ENCODE measurements at places on chromosomes 4 and X.

DNA sequence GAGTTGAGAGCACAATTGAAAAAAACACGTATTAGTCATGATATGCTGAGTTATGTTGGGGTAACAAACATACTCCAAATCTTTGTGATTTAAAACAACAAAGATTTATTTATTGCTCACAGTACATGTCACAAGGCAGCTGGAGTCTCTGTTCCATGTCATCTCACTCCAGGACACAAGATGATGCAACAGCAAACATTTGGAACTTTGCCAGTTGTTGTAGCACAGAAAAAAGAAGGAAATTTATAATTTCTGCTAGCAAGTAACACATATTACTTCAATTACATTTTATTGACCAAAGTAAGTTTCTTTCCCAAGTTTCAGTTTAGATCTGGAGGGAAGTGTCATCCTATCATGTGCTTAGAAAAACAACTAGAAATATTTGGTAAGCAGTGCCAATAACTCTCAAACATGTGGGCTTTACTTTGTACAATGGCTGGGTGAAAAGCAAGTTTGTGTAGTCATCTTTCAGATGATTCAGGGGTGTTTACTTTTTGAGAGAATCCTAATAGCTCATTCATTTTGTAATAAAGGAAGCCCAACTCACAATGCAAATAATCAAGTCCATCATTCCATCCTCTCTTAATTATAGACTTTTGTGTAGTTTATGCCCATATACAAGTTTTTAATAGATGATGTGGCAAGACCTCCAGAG is 452.3 kb downstream of the ZIC3 start:
- H3K36me3 ChIP-seq: no peaks in the 10 kb centered on the region
- no peak overlapping the region for H3K4me3 ChIP-seq
- DNase-seq: no peak
- H3K27me3 ChIP-seq: no peaks in the 10 kb centered on the region
- H3K27ac ChIP-seq: no peak overlapping the region
- no peaks in the 10 kb centered on the region for H3K4me1 ChIP-seq

GRCh38 chr4:119597377-119597776 is 31.2 kb downstream of the PDE5A start:
- no peak for DNase-seq
- H3K4me1 ChIP-seq: no peaks in the 10 kb centered on the region
- H3K27ac ChIP-seq: no peak overlapping the region
- H3K4me3 ChIP-seq: no peak overlapping the region

- no peak overlapping the region for H3K4me3 ChIP-seq
- DNase-seq: no peak
- H3K27me3 ChIP-seq: no peaks in the 10 kb centered on the region
- no peak overlapping the region for H3K27ac ChIP-seq
- H3K36me3 ChIP-seq: peaks cover 23% of the 10 kb centered on the region
These were observed 6.1 kb downstream of the FAT1 start for GRCh38 chr4:186717556-186717955.

DNA sequence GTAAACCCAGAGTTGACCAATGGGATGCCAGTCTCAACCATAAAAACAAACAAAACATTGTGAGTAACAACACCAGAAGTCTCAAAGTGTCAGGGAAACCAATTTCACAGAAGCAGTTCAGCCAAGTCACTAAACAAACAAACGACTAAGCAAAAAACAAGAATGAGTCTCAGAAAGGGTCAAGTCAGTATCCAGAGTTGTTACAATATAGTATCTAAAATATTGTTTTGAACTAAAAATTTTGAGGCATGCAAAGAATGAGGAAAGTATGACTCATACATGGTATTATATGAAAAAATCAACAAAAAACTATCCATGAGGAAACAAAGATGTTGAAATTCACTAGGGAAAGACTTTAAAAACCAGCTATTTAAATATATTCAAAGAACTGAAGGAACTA is 70.6 kb downstream of the AR start:
- H3K4me1 ChIP-seq: peaks cover 18% of the 10 kb centered on the region
- H3K27ac ChIP-seq: no peak overlapping the region
- no peak for DNase-seq
- no peaks in the 10 kb centered on the region for H3K27me3 ChIP-seq

- no peak overlapping the region for H3K4me3 ChIP-seq
- H3K27ac ChIP-seq: no peak overlapping the region
- DNase-seq: no peak
- no peaks in the 10 kb centered on the region for H3K36me3 ChIP-seq
- no peaks in the 10 kb centered on the region for H3K27me3 ChIP-seq
These were observed 39.9 kb upstream of the MAP3K15 start for GRCh38 chrX:19555236-19555635.

- no peak overlapping the region for H3K4me3 ChIP-seq
- no peak overlapping the region for H3K27ac ChIP-seq
- DNase-seq: no peak
- no peaks in the 10 kb centered on the region for H3K27me3 ChIP-seq
- no peaks in the 10 kb centered on the region for H3K36me3 ChIP-seq
These were observed 65.6 kb downstream of the RAB40A start for GRCh38 chrX:103453655-103454054.
